Activated CD4-positive, alpha-beta T cell treated with anti-CD3 and anti-CD28 coated beads, Interleukin-2, Interleukin-4, amounts not matched to agents 100 ng/mL and 50 ng/mL, durations not matched to agents 16 hours and 8 hours (primary cell): ENCODE measurements at places on chromosomes 16 and 17.

GRCh38 chr16:1494129-1494640 lies 1.0 kb downstream of the TELO2 start:
- DNase-seq = peak; percentile 3

DNA sequence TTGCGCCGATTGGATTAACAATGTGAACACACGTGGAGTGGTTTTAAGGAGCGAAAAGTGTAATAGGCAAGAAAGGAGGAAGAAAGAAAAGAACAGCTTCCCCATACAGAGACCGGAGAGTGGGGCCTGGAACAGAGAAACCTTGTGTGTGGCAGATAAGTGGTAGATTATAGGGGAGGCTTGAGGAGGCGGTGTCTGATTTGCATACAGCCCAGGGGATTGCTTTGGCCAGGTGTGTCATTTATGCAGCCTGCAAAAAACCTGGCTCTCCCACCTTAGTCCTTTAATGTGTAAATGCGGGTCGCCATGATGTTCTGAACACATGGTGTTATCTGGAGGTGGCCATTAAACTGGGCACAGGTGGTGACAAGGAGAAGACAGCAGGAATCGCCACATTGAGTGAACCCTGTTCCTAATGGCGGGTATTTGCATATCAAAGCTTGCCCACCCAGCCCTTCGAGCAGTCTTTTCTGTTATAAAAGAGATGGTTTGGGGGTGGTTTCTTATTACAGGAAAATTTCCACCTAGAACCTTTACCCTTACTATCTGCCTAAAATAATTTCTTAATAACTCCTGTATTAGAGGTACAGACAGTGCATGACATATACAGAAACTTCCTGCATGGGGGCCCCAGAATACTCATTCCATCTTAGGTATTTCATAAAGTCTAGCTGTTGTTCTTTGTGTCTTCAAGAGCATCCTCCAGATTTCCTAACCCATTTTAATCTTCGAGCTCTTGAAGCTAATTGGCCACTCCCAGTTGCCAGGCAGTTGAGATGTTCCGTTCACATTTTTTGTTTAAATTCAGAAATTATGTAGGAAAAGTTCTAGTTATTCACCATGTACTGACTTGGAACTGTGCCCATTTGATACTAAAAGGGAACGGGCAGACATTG lies 292.5 kb downstream of the RBFOX1 start:
- no peak for DNase-seq

GRCh38 chr16:10877472-10877946 lies 507 bp downstream of the CIITA start:
- no peak for DNase-seq

- DNase-seq = no peak
Observed at GRCh38 chr16:23996258-23996955, 160.6 kb downstream of the PRKCB start.

DNA sequence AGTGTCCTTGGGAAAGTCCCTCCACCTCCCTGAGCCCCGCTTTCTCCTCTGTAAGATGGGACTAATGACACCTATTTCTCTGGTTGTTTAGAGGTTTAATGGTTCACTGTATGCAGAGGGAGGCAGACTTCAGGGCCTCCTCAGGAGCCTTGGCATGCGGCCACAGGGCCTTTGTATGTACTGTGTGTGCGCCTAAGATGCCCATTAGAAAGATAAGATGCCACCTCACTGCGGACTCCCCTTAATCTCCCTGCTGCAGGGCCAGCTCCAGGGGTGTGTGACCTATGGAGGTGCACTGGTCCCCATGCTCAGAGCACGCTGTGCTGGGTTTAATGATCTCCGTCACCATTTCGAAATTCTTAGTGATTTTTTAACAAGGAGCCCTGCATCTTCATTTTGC lies 59.3 kb downstream of the TMEM235 start:
- DNase-seq = no peak

- DNase-seq = no peak
Observed at GRCh38 chr17:35760587-35760986, at the start of gene C17orf50. Gene C17orf50, plus strand, starts transcription at chr17:35760887. Its CDS starts 55 bp downstream, at chr17:35760942.

GRCh38 chr17:41101586-41102259 lies at the start of gene KRTAP4-16:
Gene KRTAP4-16, minus strand, starts transcription at chr17:41102209. Its CDS starts 0 bp downstream, at chr17:41102209.
- no peak for DNase-seq

DNA sequence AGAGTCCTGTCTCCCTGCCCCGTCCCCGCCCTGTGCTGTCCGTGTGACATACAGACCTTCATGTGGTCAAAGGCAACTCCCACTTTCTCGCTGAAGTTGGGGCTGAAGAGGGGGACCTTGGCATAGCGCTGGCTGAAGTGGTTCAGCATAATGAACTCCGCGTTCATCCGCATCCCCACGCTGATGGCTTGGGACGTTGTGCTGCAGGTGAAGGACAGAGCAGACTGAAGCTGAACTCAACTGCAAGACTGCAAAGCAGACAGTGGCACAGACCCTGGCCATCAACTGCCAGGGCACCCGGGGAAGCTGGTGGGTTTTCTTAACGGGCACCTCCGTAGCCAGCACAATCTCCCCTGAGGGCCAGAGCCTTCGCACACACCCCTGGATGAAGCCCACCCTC lies 24.2 kb downstream of the ELAC2 start:
- DNase-seq = no peak

DNA sequence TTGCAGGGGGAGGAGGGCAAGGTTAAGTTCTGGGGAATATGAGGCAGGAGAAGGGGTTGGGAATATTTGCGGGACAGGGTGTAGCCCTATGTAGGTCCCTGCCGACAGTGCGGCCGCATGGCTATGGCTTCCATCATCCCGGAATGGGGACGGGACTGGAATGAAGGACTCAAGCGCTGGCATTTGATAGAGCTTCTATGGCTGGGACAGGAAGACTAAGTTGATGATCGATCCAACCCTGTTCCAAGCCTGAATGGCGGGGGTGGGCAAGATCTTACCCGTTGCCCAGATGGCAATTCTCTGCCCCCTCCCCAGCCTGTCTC lies 47.1 kb downstream of the SRCIN1 start:
- DNase-seq = no peak

GRCh38 chr16:79717333-79718137 lies 117.0 kb upstream of the MAF start:
- no peak for DNase-seq

GRCh38 chr17:49755663-49756283 lies 8.2 kb downstream of the FAM117A start:
- DNase-seq = no peak

GRCh38 chr17:81291662-81292061 lies 3.4 kb downstream of the SLC38A10 start:
- DNase-seq = peak; percentile 69

GRCh38 chr17:79721993-79722671 lies 8.6 kb upstream of the ENPP7 start:
- no peak for DNase-seq

- no peak for DNase-seq
Observed at GRCh38 chr16:3042376-3042775, 4.0 kb upstream of the MMP25 start.

DNA sequence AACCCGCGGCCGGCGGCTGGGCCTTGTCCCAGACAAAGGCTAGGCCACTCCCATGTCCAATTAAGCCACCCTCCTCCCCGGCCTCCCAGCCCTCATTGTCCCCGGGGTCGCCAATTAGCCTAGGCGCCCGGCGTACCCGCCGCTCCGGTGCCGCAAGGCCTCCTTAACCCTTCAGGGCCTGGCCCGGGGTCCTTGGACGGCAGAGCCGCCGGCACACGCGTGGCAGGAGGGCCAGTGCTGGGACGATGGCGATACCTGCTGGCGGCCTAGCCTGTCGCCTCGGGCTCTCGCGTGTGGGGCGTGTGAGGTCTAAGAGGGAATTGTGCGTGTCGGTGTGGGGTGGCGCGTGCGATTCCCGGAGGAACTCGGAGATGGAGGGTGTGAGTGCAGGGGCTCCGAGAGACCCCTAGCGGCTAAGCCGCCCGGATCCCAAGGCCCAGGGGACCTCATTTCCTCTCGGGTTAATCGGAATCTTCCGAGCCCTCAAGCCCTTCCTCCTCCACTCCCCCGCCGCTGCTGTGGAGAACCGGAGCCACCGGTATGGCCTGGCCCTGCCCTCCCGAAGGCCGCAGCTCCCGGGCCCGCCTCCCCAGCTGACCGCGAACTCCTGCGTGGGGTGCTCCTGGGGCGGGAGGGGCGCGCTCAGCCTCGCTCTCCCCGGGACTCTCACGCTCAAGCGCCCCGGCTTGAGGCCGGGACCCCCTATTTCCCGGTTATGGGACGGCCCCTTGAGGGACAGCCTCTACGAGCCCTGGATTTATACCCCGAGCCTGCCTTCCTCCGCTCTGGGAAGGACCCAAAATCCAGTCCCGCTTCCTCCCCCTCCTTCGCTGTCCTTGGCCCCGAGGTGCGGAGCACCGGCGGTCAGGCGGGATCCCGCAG lies 11.9 kb downstream of the TBX2 start:
- no peak for DNase-seq

- DNase-seq = no peak
Observed at GRCh38 chr17:41451154-41451728, 10.5 kb upstream of the KRT38 start.

GRCh38 chr17:38428112-38428642 lies at the start of gene ARHGAP23:
Gene ARHGAP23, plus strand, starts transcription at chr17:38428464. Its CDS starts 22 bp downstream, at chr17:38428486.
- DNase-seq = peak; percentile 7

- no peak for DNase-seq
Observed at GRCh38 chr16:69260019-69260418, 51.1 kb upstream of the VPS4A start.
